ENCODE measurements at places on chromosomes 1 and 21.

- DNase-seq = peak; percentile 57
Observed at GRCh38 chr21:43867332-43867703, 2.3 kb downstream of the AGPAT3 start.

GRCh38 chr1:165468253-165468652 is 23.3 kb upstream of the RXRG start:
- no peak for DNase-seq

- DNase-seq = no peak
Observed at GRCh38 chr1:4322881-4323280, 331.5 kb upstream of the AJAP1 start.

DNA sequence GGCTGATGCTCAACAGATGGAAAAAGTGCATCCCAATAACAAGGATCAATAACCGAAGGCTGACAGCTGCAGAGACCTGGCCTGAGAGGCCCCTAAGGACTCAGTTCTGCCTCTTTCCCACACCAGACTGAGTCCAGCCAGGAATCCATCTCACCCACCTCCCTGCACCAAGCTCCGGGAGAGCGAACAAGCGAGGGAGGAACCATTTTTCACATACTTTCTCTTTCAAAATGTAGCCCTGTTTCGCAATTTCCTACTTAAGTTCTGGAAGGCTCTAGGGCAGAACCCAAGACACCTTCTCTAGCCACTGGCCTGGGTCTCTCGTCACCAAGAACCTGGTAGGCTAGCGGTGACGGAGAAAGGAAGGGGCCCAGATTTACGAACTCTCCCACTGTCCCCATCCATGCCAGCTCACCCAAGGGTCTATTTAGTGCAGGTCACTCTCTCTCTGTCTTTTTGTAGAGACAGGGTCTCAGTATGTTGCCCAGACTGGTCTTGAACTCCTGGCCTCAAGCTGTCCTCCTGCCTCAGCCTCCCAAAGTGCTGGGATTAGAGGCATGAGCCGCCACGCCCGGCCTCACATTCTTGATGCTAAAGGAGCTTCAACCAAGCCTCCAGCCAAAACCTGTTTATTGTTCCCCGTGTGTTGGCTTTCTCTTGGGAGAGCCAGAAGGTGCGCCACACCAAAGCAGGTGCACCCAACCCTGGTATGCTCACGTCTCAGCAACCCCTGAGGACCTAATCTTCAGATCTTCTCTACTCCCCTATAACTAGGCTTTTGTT is 10.9 kb upstream of the GNL2 start:
- no peak for DNase-seq

DNA sequence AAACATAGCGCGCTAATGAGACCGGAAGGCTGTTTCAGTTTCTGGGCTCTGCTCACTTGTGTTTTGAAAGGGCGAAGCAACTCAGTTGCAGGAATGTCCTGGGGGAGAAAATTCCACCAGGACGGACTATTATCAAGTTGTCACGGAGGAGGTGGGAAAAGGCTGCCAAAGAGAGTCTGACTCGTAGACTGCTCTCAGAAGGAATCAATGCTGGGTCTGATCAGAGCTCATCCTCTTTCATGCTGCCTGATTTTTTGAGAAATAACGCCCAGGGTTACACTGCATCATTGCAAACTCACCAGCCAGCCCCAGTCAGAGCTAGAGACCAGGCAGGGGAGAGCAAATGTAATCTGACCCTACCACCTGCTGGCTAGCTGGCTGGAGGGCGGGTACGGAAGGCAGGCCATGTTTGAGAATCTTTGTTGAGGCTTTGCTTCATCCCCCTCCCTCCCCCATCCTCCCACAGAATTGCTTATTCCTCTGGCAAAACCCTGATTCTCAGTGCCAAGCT is 36.4 kb upstream of the BCL9 start:
- DNase-seq = no peak

GRCh38 chr1:115980998-115981993 is 5.0 kb downstream of the SLC22A15 start:
- no peak for DNase-seq

DNA sequence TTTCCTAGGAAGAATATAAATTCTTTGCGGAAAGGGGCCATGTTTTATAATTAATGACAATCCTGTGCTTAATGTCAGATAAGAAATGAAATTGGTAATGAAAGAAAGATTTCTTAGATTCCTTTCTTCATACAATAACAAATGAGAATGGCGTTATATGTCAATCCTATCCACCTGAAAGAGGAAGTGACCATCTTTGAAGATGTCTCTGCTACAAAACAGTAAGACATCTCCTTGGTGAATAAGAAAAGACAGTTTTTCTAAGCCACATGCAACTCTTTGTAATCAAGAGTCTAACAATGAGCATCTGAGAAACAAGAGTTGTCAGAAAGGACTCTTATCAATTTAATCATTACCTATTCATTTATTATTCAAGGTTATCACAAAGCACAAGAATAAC is 286.0 kb downstream of the VAV3 start:
- DNase-seq = no peak

DNA sequence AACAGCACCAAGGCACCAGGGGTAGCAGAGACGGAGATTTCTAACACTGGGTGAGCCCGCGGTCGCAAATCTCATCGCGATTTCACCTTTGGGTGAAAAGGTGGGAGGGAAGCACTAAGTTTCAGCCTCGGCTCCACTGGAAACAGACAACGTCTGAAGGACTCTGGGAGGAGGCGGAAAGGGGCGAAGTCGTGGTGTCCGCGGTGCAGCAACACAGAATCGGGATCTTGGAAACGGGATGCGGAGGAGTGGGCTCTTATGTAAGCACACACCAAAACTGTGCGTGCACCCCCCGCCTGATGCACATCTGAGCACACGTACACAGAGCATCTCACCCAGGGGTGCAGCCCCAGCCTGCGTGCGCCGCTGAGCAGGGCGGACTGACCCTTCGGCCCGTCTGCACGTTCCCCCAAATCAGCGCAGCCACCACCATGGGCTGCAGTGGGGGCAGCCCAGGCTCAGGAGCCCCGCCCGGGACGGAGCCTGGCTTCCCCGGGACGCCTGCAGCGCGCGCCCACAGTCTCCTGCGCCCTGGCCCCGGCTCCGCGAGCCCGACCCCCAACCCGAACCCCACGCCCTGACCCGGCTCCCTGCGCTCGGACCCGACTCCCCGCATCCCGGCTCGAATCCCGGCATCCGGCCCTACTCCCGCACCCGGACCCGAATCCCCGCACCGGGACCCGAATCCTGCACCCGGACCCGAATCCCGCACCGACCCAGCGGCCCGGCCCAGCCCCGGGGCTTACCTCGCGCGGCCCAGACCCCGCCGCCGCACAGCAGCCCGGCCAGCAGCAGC is 670 bp downstream of the CLSTN1 start:
- peak; percentile 75 for DNase-seq

DNA sequence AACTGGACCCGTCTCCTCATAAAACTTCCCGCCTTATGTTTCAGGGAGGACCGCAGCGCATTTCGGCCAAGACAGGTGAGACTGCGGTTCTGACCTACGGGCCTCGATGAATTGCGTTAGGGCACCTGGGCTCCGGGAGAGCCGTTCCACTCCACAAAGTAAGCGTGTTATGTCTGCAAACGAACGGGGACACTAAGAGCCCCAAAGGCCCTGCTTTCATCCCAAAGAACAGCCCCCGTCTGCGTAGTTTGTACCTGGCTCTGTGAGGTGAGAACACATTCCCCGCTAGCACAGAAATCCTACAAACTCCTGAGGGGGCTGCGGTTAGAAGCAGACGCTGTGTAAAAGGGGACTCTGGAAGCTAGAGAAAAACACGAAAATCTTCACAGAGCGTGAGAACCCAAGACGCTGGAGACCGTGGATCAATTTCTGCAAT is 41.6 kb upstream of the PPIAL4F start:
- DNase-seq = no peak

GRCh38 chr1:204093781-204094180 is 20.9 kb downstream of the SOX13 start:
- no peak for DNase-seq

GRCh38 chr1:70376196-70376595 is 21.7 kb upstream of the ANKRD13C start:
- DNase-seq = no peak

DNA sequence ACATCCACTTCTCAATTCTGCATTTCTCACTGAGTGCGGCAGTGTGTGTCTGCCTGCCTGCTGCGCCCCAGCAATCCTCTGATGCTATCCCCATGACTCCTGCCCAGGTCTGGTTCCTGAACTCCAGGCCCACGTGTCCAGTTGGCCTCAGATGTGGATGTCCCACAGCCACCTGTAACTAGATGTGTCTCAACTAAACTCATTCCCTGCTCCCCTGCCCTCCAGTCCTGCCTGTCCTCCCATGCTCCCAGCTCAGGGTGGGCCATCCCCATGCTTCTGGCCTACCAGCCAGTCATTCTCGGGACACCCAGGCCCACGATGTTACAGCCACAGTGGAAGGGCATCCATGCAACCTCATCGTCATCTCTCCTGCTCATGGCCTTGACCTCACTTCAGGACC is 76.8 kb downstream of the STUM start:
- DNase-seq = peak; percentile 51

- DNase-seq = no peak
Observed at GRCh38 chr21:28636752-28637691, 355.7 kb downstream of the LTN1 start.

DNA sequence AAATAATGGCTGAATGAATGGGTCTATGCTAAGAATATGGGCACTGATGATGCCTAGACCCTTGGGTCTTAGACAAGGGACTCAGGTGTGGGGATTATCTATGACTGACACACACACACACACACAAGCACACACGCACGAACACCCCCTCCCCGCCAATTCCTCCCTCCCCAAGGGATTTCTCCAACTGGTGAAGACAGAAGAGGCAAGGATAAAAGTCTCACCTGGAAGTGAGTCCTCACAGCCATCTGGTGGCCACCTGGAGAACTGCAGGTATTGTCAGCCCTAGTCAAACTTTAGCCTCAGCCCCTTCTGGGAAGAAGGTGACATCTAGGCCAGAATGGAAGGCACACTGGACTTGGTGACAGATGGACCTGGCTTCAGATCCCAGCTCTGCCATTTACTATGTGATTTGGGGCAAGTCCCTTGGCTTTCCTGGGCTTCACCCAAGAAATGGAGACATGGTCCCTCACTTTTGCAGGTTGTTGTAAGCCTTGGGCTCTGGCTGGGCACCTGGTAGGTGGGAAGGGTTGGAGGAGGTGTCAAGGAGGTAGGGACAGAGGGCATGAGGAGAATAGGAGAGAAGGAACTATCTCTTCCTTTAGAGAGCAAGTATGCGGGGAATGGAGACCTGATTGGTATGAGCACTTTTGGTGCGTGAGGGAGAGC is 4.0 kb upstream of the GPR3 start:
- DNase-seq = peak; percentile 85

- no peak for DNase-seq
Observed at GRCh38 chr1:38527373-38527966, 332.1 kb downstream of the RRAGC start.
